ENCODE measurements at places on chromosomes 1 and 21. TPM values are rescaled to one million over a fixed set of nuclear protein-coding genes. Genes with fewer than 3 reads are reported as not detected.

The SMIM1 gene
- total RNA-seq = 0.68 TPM

The AK5 gene
- total RNA-seq = not detected

The HMGN1 gene
- 328 TPM for total RNA-seq

The CD34 gene
- total RNA-seq = not detected

The HOOK1 gene
- total RNA-seq = 16.9 TPM

The MYBPH gene
- not detected for total RNA-seq

The PGLYRP3 gene
- 4.7 TPM for total RNA-seq

The FLG gene
- total RNA-seq = 0.28 TPM

The SYDE2 gene
- 7.9 TPM for total RNA-seq

The TGFB2 gene
- total RNA-seq = 20.4 TPM

The OLFML2B gene
- total RNA-seq = 0.21 TPM

The KIF17 gene
- 1.7 TPM for total RNA-seq

The EXTL2 gene
- 2.7 TPM for total RNA-seq

The TSPEAR gene
- not detected for total RNA-seq

The NECTIN4 gene
- 81.0 TPM for total RNA-seq

The OPTC gene
- not detected for total RNA-seq

The DSCAM gene
- 0.28 TPM for total RNA-seq

The VWA1 gene
- total RNA-seq = 18.4 TPM

The TARBP1 gene
- total RNA-seq = 38.7 TPM

All from nasal cavity respiratory epithelium epithelial cell of viscerocranial mucosa (primary cell).